HT-29 (cell line): ENCODE measurements at places on chromosomes 3 and 15. TPM values are rescaled to one million over a fixed set of nuclear protein-coding genes. Genes with fewer than 3 reads are reported as not detected.

Gene CAMP
- total RNA-seq: not detected in 2 replicates

Gene PLA2G4D
- total RNA-seq: 0.03 TPM in 1 of 2 replicates, not detected in the other

DNA sequence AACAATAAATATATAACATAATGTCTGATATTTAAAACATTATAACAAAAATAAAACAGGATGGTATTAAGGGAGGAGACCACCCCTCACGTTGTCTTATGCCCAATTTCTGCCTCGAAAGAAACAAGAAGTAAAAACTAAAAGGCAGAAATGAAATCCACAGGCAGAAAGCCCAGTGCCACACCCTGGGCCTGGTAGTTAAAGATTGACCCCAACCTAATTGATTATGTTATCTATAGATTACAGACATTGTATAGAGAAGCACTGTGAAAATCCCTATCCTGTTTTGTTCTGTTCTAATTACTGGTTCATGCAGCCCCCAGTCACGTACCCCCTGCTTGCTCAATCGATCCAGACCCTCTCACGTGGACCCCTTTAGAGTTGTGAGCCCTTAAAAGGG lies 22.3 kb upstream of the ACP3 start:
- DNase-seq: no peak

Gene CP
- total RNA-seq: 0.57 TPM in 1 of 2 replicates, not detected in the other

DNA sequence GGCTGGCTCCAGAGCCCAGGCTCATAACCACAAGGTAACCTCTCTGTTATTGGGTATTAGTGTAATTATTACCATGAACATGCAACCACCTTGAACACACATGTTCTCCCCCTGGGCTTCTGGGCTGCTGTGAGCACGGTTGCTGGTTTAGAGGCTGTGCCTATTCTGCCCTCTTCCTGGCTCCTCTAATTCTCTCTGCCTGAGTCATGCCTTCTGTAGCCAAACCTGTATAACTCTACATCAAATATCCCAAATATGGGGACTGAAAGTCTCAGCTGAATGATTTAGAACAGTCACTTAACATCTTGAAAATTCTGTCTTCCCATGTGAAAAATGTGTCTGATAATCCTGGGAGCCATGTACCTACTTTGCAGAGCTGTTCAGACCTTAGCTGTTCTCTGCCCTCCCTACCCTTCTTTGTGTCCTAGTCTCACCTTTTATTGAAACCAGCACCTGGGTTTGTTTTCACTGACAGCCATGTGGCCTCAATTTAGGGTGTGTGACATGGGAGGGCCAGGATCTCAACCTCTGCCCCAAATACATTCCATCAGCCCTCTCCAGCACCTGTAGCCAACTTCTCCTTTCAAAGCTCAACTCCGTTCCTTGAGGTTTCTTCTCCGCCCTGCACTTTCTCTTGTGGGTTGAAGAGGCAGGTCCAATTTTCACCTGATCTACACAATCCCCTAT lies 60.7 kb downstream of the PDZRN3 start:
- no peak for DNase-seq

Gene SPATA12
- 0.05 and 0.86 TPM in 2 replicates for total RNA-seq

Gene ROPN1
- total RNA-seq: not detected in 2 replicates

Gene QARS1
- 272 and 291 TPM in 2 replicates for total RNA-seq

- no peak for DNase-seq
Observed at GRCh38 chr15:47688573-47689086, 28.7 kb upstream of the SEMA6D start.

GRCh38 chr3:171458864-171459136 lies 1.4 kb downstream of the TNIK start:
- no peak for DNase-seq

Gene ISLR
- not detected in 2 replicates for total RNA-seq

- no peak for DNase-seq
Observed at GRCh38 chr3:50435371-50436113, 67.9 kb downstream of the CACNA2D2 start.
